Mesothelial cell of epicardium (in vitro differentiated cells): ENCODE measurements at places on chromosomes 1 and 21. TPM values are rescaled to one million over a fixed set of nuclear protein-coding genes. Genes with fewer than 3 reads are reported as not detected.

DNA sequence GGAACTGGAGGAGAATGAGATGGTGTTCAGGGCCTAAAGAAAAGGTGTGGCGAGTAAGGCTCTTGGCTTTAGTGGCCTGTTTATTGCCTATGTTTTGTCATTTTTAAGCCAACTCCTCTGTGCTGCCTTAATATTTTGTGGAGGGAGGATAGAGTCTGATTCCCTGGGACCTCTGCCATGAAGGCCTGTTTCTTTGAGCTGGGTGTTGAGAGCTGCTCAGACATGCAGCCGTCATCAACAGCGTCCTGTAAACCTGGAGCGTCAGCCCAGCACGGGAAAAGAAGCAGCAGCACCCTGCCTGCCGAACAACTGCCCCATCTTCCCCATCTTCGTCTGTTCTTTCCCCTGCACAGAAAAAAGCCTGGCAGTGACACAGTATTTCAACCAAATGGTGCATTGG is 27.1 kb upstream of the SNX27 start:
- DNase-seq = no peak

GRCh38 chr1:59714966-59715365 is 99.8 kb upstream of the HOOK1 start:
- DNase-seq = no peak

The TCP10L gene
- total RNA-seq = 1.4 to 1.6 TPM (median 1.5 TPM) in 3 replicates

The ILDR2 gene
- 1.1 to 1.5 TPM (median 1.1 TPM) in 3 replicates for total RNA-seq

- DNase-seq = no peak
Observed at GRCh38 chr1:204493145-204493983, 1.2 kb downstream of the PIK3C2B start.

GRCh38 chr1:32765570-32766327 is 51.4 kb downstream of the YARS1 start:
- no peak for DNase-seq

The EXTL1 gene
- 6.9 to 8.2 TPM (median 7.1 TPM) in 3 replicates for total RNA-seq

The NIT1 gene
- 35.3 to 37.7 TPM (median 35.9 TPM) in 3 replicates for total RNA-seq

GRCh38 chr1:154661110-154661509 is 53.1 kb upstream of the ADAR start:
- no peak for DNase-seq

DNA sequence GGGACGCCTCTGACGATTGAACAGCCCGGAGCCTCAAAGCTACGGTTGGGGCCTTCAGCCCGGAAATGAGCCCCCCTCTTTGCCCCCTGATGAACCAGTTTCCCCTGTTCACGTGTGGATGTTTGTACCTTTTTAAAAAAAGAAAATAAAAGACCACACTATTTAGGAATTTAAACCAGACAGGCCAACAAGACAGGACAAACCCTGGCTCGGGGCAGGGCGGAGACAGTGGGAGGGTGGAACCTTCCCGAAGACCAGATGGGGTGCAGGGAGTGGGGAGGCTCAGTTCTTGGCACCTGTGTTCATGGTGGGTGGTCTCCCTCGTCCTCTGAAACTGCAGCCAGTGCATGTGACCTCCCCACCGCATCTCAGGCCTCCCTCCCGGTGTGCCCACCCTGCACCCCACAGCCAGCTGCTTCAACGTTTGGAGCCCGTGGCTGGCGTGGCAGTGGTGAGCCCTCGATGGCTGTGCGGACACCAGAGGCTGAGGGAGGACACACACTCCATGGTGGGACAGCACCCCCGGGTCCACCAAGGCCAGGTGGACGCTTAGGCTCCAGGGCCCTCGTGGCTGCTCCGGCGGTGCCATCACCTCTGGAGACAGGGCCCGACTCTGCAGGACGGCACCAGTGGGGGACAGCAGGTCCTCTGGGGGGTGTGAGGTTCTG is 45.6 kb downstream of the COL18A1 start:
- no peak for DNase-seq

GRCh38 chr1:20478057-20478635 is 7.9 kb downstream of the CAMK2N1 start:
- DNase-seq = no peak

GRCh38 chr21:42265231-42265812 is 46.4 kb downstream of the ABCG1 start:
- DNase-seq = no peak

The TFF2 gene
- total RNA-seq = not detected in 3 replicates

GRCh38 chr1:157004806-157005205 is 40.7 kb downstream of the ARHGEF11 start:
- DNase-seq = no peak

The POU3F1 gene
- total RNA-seq = 0.16 to 0.45 TPM (median 0.29 TPM) in 3 replicates

DNA sequence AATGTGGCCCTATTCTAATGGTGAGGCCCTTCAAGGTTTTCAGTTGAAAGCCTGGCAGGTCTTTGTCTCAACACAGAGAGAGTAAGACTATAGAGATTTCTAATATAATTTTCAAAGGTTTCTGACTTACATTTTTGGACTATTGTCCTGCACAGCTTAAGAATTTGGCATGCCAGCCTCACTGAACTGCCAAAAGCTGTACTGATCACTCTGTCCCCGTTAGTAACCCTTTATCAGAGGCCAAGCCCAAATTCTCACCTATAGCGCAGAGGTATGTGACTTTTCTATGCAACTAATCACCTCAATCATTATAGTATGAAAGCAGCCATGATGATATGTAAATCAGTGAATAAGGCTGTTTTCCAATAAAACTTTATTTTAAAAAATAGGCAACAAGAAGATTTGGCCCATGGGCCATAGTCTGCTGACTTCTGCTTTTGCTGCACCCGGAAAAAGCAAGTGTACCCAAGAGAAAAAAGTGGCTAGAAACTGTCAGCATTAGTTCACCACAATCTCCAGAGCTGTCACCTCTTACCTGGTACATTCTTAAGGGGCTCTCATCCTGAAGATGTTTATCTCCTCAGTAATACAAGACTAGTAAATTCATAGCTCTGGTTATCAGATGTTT is 85.4 kb downstream of the PIGK start:
- DNase-seq = no peak

The WDR64 gene
- total RNA-seq = 0.47 TPM in 1 of 3 replicates, not detected in the others

DNA sequence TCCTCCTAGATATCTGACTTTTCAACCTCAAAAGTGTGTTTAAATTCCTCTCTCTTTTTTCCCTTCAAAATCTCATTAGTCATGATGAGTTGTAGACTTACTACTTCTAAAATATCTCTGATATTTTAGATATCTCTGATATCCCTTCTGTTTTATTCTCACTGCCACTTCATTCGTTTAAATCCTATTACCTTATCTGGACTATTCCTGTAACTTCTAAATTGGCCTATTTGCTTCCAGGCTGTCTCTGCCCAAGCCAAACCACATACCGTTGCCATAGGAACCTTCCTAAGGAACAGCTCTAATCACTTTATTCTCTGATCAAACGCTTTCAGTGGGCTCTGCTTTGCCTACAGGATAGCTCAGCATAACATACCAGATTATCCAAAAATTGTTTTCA is 333.1 kb upstream of the CHRM3 start:
- no peak for DNase-seq

DNA sequence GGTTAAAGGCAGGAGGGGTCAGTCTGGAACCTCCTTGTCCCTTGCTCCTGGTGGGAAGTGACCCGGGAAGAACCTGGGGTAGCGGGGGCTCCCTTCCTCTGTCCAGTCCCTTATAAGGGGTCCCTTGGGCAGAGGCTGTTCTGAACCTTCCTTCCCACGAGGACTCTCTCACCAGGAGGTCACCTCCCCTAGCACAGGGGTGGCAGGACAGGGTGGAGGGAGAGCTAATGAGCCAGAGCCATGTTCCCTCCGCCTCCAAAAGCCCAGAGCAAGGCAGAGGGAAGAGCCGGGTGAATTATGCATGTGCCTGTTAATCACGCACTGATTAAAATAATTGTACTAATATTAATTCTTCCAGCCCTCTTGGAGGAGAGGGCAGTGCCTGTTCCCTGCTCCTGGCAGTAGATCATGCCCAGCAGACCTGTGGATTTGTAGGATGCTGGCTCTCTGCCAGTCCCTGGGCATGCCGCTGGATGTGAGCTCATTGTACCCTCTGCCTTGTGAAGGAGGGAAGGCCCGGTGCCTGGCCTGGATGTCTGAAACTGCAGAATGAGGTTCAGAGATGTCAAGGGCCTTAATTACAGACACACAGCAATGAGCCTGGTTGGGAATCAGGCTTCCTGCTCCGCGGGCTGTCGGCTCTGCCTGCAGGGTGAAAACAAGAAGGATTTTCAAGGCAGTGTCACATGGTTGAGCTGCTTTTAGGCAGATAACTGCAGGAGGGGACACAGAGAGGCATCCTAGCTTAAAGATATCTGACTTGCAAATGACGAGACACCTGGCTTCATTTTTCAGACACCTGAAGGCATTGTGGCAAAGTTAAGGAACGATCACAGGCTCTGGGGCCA is 68.2 kb downstream of the IGSF21 start:
- no peak for DNase-seq

The KRTAP7-1 gene
- total RNA-seq = not detected in 3 replicates

GRCh38 chr1:61782771-61783170 is 40.5 kb downstream of the PATJ start:
- no peak for DNase-seq

GRCh38 chr1:15254559-15254958 is 7.5 kb downstream of the FHAD1 start:
- no peak for DNase-seq

The IPP gene
- total RNA-seq = 19.8 to 23.1 TPM (median 20.6 TPM) in 3 replicates

DNA sequence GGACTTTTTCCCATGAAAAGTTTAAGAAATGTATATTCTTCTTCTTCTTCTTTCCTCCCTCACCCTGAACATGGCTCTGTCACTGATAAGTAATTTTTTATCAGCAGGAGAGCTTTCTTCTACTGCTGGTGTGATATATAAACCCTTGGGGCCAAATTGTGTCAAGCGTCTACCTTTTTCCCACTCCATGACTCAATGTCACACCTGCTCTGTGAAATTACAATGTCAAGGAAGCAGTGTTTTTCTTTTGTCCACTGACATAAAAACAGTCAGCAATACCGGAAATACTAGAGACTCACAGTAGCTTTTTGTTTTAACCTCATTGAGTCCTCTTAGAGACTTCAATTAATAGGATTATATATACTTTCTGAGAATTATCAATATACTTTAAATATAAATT is 416.2 kb upstream of the ADGRL4 start:
- no peak for DNase-seq

DNA sequence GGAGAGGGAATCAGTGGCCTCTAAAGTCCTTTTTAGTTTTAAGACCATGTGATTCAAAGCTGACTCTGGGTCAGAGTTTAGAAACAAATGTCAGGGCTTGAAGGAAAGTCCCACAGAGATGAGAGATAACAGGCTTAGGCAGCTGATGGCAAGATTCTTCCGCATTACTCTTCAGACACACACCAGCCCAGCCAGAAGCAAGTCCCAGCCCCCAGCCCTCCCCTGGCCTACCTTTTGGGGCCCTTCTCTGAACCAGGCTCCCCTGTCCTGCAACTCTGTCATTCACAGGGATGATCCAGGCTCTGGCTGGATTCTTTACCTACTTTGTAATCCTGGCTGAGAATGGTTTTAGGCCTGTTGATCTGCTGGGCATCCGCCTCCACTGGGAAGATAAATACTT is 13.1 kb upstream of the CASQ1 start:
- no peak for DNase-seq
